ENCODE measurements at places on chromosomes 1 and 21.

DNA sequence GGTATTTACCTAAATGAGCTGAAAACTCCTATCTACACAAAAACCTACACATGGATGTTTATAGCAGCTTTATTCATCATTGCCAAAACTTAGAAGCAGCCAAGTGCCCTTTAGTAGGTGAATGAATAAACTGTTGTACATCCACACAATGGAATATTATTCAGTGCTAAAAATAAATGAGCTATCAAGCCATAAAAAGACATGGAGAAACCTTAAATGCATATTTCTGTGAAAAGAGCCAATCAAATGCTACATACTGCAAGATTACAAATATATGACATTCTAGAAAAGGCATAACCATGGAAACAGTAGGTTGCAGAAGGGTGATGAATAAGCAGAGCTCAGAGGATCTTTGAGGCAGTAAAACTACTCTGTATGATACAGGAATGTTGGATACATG is 23.3 kb downstream of the ABCB10 start:
- DNase-seq = no peak

DNA sequence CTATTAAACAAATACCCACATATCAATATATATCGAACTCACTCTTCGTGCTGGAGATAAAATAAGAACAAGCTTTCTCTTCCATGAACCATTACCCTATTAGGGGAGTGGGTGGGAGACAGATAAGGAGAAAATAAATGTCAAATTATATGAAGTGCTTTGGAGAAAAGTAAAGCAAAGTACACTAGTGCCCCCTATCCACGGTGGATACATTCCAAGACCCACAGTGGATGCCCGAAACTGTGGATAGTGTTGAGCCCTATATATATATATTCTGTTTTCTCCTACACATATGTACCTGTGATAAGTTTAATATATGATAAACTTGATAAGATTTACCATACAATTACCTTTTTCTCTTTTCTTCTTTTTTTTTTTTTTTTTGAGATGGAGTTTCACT is 54.6 kb downstream of the FH start:
- no peak for DNase-seq

DNA sequence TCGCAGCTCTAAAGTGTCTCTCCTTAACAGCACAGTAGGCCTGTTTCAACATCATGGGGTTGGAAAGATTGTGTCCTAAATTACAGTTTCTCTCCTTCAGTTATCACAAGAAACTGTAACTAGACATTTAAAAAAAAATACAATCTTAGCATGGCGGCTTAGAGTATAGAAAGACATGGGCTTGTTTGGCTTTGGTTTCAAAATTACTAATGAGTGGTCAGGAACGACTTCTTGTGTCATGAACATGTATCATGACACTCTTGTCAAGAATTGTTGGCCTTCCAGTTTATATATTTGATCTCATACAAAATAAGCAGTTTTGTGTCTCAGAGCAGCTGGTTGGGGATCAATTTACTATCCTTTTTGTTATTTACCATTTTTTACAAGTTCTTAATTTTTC is 2.1 kb downstream of the GJA8 start:
- no peak for DNase-seq

- DNase-seq = no peak
Observed at GRCh38 chr21:46199436-46200373, 15.4 kb upstream of the SPATC1L start.

DNA sequence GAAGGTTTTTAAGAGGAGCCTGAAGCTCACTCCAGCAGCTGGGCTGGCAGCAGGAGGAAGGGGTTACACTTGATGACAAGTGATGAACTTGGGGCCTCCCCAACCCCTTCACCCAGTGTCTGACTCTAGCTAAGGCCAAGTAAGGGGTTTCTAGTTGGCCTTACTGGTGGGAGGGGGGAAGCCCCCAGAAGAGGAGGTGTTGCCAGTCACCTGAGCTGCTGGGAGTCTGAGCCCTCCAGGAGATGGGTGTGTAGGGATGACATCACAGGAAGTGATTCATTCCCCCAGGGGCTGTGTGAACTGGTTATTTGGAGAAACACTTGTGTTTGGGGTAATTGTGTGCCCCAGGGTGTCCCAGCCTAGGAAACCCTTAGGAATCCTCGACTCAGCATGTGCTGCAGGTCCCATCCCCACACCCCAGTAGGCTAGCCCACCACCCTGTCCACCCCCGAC is 3.1 kb downstream of the PADI1 start:
- no peak for DNase-seq

DNA sequence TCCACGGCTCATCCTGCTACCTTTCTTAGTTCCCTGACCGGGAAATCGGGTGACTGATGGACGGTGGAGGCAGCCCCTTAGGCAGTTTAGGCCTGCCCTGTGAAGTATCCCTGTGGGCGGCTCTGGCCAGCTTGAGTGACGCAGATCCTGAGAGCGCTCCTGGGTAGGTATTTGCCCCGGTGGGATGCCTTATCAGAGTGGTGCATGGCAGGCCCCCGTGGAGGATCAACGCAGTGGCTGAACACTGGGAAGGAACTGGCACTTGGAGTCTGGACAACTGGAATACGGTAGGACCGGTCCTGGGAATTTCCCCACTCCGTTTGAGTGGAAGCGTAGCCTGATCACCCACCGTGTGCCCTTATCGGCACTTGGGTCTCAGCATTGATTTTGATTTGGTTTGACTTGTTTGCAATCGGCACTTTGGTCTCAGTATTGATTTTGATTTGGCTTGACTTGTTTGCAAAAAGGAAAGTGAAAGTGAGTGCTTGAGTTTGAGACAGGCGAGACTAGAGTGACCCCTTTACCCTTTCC is 15.2 kb downstream of the PLA2G2F start:
- no peak for DNase-seq
